SHP77 treated with DMSO at 0.1 percent for 48 hours (cell line): ENCODE measurements at places on chromosomes 6 and 20.

DNA sequence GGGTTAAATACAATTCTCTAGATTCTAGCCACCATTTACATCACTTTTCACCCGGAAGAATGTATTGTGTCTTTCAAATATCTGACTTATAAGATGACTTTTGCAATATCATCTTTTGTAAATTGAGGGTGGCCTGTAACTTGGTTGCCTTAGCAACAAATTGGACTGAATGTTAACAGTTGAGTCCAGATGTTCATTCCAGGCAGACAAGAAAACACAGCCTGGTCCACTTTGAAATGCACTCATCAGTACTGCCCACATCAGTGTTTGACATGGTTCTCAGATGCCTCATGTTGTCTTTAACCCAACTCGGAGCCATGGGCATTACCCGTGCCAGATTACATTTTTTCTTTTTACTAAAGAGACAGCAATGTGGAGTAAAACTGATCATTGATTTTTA lies 781.6 kb upstream of the CHD6 start:
- DNase-seq, result no peak

GRCh38 chr6:4935486-4935885 lies 68.4 kb downstream of the RPP40 start:
- no peak for DNase-seq

GRCh38 chr6:98944598-98945081 lies 3.1 kb downstream of the FBXL4 start:
- DNase-seq, result no peak

DNA sequence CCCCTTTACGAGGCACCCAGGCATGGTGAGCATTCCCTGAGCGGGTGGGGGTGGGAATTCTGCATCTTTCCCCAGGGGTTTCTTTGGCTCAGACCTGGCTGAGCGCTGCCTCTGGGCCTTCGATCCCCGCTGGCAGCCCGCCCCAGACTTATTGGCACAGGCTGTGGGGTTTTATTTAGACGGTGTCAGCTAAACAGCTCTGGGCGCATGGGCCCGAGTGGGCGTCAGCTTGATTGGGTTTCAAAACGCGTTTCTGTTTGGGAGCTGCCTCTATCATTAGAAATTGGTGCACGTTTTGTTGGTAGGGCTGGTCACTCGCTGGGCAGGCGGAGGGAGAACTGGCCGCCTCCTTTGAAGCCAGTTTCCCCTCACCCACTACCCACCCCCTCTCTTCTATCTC lies 21.0 kb downstream of the PMEPA1 start:
- no peak for DNase-seq

GRCh38 chr6:15453622-15454021 lies 207.8 kb downstream of the JARID2 start:
- DNase-seq, result no peak

DNA sequence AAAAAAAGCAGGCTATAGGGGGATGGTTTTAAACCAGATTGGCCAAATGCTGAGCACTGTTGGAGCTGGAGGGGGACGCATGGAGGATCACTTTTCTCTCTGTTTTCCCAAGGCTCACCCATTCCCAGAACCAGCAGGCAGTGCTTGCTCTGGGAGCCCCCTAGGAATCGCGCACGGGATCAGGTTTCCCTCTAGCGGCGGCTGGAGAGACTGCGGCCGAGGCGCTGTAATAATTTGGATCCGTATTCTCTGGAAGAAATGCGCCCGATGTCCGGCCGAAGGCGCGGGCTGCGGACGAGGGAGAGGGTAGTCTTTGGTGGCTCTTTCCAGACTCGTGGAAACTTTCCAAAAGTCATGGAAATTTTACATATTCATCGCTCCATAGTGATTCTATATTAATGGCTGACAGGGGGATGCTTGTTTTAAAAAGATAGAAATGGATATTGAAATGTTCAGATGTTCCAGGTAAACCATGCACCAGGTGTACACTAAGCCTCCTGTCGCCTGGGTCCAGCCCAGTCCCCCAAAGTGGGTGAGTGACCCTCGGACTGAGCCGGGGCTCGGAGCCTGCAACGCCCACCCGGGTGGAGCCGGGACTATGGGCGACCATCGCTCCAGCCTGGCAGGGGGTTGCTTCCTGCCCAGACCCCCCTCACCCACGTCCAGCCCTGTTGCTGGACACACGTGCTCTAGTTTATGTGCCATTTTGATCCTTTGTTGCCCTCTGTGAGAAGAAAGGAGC lies 78.7 kb upstream of the PHACTR3 start:
- peak; percentile 36 for DNase-seq

- DNase-seq, result no peak
Observed at GRCh38 chr6:113447088-113447831, 409.9 kb upstream of the MARCKS start.

DNA sequence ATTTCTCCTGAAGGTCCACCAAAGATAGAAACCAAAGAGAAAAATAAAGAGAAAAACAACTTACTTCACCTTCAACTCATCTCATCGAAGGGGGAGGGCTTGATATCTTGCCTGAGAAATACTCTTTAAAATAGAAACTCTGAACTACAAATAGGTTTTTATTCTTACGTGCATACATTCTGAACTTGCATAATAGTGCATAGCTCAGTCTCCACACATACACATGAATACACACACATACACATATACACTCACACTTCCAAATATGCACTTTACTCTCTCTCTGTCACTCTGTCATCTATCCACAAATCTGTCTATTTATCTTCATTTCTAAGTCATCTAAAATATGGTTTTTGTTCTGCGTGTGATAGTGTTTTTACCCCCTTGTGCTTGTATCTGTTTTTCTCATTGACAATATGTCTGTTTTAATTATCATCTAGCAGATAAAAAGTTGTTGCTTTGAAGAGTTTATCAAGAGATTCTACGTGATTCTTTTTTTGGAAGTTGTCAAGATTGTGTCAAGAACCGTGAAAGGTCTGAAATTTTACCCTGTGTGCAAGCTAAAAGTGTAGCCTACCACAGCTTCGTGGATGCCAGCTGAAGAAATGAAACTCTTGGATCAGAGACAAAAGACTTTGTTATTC lies 468.8 kb downstream of the EPM2A start:
- DNase-seq, result no peak

DNA sequence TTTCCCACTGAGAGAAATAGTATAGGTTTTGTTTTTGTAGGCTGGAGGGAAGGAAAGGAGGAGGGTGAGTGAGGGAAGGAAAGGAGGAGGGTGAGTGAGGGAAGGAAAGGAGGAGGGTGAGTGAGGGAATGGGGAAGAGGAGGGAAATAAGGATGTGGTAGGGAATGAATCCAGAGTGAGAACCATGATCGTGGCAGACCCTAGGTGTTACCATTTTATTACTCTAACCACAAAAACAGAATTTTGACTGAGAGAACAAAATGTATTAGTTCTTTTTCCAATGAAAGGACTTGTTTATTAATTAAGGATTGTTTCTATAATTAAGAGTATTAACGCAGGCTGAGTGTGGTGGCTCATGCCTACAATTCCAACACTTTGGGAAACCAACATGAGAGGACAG lies 16.4 kb downstream of the SSR1 start:
- no peak for DNase-seq

GRCh38 chr20:23115822-23116221 lies 29.7 kb upstream of the CD93 start:
- no peak for DNase-seq

GRCh38 chr20:53946106-53946505 lies 124.3 kb downstream of the BCAS1 start:
- DNase-seq, result no peak

- DNase-seq, result no peak
Observed at GRCh38 chr6:121383478-121383877, 49.2 kb upstream of the TBC1D32 start.

DNA sequence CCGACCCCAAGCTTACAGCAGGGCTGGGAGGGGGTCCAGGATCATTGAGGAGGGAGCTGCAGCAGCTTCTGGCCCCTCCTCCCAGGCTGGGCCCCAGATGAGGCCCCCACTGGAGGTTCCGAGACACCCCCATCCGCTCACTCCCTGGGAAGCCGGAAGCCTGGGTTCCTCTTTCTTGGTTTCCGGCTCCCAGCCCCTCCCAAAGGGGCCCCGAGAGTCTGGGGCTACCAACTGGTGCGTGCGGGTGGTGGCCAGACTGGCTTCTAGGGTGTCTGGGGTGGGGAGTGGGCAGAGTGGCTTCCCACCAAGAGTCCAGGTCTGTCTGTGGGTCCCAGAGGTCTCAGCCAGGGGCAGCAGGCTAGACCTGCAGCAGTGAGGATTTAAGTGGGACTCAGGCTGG lies 2.2 kb downstream of the RGS19 start:
- DNase-seq, result no peak

GRCh38 chr6:106419900-106420613 lies 59.5 kb downstream of the CRYBG1 start:
- DNase-seq, result no peak

GRCh38 chr6:2793534-2794151 lies 28.4 kb downstream of the WRNIP1 start:
- DNase-seq, result no peak

GRCh38 chr6:76593668-76594067 lies 521.2 kb upstream of the IMPG1 start:
- DNase-seq, result no peak

DNA sequence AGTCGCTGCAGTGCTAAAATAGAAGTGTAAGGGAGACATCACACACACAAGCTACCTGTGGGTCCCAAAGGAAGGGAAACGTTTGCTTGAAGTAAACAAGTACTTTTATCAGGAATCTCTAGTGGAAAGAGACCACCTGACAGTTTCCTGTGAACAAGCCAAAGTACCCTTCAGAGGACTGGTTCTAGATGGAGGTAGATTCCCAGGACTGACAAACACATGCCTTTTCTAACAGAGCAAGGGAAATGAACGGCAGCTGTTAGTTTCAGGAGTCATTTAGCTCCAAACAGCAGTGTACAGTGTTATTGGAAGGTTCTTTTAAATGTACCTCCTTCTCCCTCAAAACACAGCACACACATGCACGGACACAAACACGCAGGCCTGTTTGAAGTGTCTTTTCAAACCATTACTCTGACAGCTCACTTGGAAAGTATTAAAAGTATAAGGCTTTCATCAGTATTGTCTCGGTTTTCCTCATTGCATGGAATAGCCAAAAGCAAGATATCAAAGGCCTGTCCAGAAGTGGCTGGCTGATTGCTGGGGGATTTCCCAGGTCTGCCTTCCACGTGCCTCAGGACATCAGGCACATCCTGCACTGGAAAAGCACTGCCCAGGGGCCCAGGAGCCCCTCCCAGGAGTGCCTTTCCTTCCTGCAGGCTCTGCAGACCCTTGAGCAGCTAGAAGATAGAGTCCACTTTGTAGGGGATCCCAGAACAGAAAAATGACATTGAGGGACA lies 393.2 kb upstream of the SOX4 start:
- no peak for DNase-seq

GRCh38 chr6:25060522-25060921 lies 124.8 kb upstream of the RIPOR2 start:
- no peak for DNase-seq

- no peak for DNase-seq
Observed at GRCh38 chr20:49727478-49727877, 13.8 kb upstream of the B4GALT5 start.

DNA sequence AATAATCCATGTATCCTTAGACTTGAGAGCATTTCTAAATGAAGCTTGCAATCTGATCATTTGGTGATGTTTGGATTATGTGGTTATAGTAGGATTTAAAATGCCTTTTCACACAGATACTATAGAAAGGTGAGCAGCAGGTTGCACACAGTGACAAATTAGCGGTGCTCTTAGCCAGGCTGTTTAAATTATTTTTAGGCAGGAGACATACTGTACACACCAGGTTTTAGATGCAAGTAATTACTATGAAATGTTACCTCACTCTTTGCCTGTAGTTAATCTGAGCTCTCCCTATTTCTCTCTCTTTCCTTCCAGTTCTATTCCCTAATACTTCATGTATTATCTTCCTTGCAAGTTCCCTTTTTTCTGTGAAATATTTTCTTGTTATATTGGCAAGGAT lies 191.7 kb downstream of the RIMS1 start:
- DNase-seq, result no peak

- DNase-seq, result no peak
Observed at GRCh38 chr20:13687815-13688214, 49.1 kb upstream of the TASP1 start.

GRCh38 chr20:24723647-24724352 lies 225.3 kb upstream of the CST7 start:
- no peak for DNase-seq

DNA sequence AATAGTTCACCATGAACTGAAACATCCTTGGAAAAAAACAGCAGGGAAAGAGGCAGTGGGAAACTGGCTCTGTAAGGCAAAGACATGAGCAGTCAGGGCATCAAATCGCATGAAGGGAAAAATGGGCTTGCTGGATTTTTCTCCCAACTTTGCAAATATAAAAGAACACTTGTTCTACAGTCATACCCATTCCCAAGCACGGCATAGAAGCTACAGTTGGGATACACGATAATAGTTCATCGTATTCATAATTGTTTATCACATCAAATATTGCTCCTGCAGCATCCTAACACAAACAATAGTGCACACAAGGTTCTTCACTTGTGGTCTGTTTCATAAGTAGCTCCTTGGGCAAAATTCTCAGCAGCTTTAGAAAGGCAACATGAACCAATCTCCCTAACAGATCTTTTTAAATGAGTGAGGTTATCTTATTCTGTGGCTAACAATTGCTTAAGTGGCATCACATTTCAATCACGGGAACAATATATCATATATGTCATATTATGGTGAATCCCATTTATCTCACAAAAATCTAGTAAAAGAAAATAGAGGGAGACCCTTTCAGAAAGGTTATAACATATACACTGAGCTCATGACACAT lies 243.9 kb downstream of the PKHD1 start:
- no peak for DNase-seq
